ENCODE measurements at places on chromosomes 1 and 21. TPM values are rescaled to one million over a fixed set of nuclear protein-coding genes. Genes with fewer than 3 reads are reported as not detected.
A peak's percentile ranks its signal among the peaks of the same experiment; 100 is the strongest.

The ATP6V1G3 gene
- not detected for total RNA-seq

DNA sequence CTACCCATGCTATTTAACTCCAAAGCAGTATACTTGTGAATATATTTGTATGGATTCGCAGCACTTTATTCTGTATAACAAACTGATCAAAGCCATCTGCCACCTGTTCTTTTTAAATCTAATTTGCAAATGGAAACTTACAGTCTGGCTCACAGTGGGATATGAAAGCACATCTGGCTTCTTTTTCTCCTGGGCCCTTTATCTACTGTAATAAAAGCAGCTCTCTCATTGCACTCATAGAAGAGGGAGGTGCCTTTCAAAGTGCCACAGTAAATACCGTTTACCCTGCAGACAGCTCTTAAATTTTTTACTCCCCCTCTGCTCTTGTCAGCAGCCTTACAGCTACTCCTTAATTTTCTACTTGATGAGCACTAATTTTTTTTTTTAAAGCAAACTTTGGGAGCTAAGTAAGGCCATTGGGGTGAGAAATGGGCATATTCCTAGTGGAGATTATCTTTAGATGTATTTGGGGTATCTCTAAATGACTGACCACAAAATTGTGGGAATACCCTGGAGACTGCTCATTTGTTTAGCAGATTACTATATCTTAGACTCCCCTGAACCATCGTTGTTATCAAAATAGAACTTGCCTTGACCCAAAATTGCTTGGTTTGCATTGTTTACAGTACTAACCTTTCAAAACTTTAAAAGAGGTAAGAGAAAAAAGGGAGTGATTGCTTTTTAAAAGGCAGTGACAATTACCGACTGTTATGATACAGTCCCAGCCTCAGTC is 110.1 kb downstream of the VPS13D start:
- peaks cover 75% of the 10 kb centered on the region for H3K4me1 ChIP-seq
- H3K27ac ChIP-seq: peak overlapping the region; percentile 4
- DNase-seq: no peak
- peaks cover 10% of the 10 kb centered on the region for H3K36me3 ChIP-seq
- no peak overlapping the region for H3K4me3 ChIP-seq

GRCh38 chr1:243497939-243498681 is 242.3 kb downstream of the SDCCAG8 start:
- H3K27me3 ChIP-seq: no peaks in the 10 kb centered on the region
- H3K4me3 ChIP-seq: no peak overlapping the region
- H3K36me3 ChIP-seq: no peaks in the 10 kb centered on the region
- H3K4me1 ChIP-seq: peaks cover 14% of the 10 kb centered on the region
- H3K27ac ChIP-seq: no peak overlapping the region

DNA sequence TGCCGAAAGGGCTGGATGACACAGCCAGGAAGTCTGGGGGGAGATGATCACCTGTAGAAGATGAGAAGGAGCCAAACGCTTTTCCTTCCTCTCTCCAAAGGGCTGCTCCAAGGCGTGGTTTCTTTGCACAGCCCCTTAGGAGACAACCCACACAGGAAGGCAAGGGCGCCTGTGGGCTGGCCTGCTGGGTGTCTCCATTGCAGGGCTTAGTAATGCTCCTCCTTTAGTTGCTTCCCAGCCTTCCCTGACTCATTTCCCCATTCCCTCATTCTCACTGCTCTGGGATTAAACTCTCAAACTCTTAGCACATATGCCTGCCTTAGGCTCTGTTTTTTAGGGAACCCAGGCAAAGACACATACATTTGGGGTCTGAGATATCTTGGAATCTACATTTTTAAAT is 1.7 kb upstream of the CLCA1 start:
- DNase-seq: no peak
- H3K36me3 ChIP-seq: no peaks in the 10 kb centered on the region
- no peaks in the 10 kb centered on the region for H3K27me3 ChIP-seq
- no peaks in the 10 kb centered on the region for H3K4me1 ChIP-seq
- no peak overlapping the region for H3K4me3 ChIP-seq

DNA sequence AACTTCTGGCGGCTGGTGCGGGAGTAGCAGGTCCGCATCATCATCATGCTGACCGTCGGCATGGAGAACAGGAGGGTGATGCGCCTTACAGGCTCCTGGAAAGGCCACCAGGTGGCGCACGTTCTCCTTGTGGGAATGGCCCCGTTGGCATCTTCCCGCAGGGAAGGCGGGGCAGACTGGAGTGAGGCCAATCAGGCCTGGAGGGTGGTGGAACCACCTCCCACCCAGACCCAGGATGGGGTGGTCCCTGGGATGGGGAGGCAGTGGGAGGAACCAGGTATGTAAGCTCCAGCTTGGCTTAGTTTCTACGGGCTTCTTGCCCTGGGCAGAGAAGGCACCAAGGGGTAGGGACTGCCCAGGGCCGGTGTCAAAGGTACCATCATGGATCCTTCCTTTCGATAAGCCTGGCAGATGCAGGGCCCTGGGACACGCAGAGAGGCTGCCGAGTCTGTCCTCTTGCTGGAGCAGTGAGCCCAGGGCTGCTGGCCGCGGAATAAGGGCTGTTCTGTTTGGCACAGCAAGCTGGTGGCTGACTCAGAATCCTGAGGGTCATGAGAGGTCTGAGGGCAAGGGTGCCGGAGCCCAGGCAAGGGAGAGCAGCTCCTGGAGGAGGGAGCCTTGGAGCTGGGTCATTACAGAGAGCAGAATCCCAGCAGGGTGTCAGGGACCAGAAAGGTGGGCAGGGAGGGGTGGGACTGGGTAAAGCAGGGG is 8.7 kb upstream of the LGR6 start:
- no peak overlapping the region for H3K4me3 ChIP-seq
- no peaks in the 10 kb centered on the region for H3K4me1 ChIP-seq
- peak; percentile 92 for DNase-seq
- no peak overlapping the region for H3K27ac ChIP-seq
- peaks cover 4% of the 10 kb centered on the region for H3K27me3 ChIP-seq

The UBIAD1 gene
- total RNA-seq: 17.5 TPM

DNA sequence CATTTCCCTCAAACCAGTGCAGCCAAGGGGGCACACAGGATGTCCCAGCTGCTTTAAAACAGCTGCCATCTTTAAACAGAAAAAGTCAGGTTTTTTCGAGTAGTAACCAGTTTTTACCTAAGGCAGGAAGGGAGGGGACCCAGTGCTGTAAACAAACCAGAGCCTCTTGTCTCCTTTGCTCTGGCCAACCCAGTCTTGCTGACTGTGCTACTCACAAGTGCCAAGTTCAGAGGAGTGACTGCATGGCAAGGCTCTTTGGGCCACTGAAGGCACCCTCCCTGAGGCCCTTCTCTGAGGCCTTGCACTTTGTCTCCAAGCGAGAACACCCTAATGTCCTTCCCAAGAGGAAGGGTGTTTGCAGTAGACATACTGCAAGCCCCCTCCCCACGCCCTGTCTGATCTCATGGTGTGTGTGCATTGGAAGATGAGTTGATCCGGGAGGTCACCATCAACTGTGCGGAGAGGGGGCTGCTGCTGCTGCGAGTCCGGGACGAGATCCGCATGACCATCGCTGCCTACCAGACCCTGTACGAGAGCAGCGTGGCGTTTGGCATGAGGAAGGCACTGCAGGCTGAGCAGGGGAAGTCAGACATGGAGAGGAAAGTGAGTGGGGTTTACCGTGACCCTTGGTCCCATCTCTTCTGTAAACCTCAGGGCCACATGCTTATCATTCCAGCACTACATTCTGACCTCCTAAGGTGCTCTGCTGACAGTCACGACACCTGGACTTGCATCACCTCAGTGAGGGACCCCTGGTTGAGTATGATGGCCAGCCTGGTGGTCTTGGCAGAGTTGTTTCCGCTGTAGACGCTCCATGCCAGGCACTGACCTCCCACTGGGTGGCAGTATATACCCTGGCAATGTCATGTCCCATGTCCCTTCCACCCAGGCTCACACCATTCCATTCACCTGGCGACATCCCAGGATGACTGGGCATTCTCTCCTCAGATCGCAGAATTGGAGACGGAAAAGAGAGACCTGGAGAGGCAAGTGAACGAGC is 4.7 kb downstream of the DNALI1 start:
- no peak overlapping the region for H3K27ac ChIP-seq
- H3K4me3 ChIP-seq: no peak overlapping the region
- DNase-seq: no peak
- peaks cover 9% of the 10 kb centered on the region for H3K4me1 ChIP-seq

DNA sequence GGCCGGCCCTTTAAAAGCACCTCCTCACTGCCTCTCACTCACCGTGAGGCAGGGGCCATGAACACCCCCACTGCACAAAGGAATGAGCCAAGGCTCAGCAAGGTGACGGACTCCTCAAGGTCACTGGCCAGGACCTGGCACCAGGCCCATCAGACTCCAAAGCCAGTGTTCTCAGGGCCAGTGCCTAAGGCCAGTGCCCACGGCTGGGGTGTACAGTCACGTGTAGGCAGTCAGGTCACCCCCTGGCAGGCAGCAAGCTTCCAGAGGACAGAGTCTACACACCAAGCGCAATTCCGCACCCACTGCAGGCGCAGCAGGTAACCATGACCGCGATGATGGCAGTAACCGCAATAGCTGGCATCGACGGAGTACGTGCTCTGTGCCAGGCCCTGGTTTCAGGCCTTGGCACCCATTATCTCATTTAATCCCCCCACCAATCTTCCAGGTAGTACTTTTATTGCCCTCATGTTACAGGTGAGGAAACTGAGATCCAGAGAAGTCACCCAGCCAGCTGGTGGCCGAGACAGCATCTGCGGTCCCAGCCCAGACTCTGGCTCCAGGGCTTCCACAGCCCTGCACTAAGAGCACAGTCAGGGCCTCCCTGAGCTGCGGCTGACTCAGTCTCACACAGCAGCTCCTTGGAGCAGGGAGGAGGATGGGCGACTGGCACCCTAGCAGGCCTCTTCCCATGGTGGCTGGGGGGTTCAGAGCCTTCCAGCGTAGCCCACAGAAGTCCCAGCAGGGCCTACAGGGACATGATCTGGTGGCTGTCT is 27.0 kb downstream of the RAP1GAP start:
- peak; percentile 95 for DNase-seq
- no peaks in the 10 kb centered on the region for H3K36me3 ChIP-seq
- peak overlapping the region; percentile 95 for H3K27ac ChIP-seq
- H3K4me3 ChIP-seq: no peak overlapping the region
- H3K27me3 ChIP-seq: no peaks in the 10 kb centered on the region
- peaks cover 29% of the 10 kb centered on the region for H3K4me1 ChIP-seq

GRCh38 chr1:25232866-25233784 is 823 bp upstream of the SYF2 start:
- H3K36me3 ChIP-seq: no peaks in the 10 kb centered on the region
- H3K27ac ChIP-seq: peak overlapping the region; percentile 83
- peak overlapping the region; percentile 89 for H3K4me3 ChIP-seq
- peak; percentile 80 for DNase-seq

The NCF2 gene
- total RNA-seq: 17.1 TPM

DNA sequence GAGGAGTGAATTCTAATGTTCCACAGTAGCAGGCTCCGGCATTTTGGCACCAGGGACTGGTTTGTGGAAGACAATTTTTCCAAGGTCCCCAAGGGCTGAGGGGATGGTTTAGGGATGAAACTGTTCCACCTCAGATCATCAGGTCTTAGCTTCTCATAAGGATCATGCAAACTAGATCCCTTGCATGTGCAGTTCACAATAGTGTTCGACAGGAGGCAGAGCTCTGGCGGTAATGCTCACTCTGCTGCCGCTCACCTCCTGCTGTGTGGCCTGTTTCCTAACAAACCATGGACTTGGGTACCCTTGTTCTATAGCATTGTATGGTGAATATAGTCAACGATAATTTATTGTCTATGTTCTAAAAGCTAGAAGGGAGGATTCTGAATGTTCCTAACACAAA is 16.6 kb downstream of the CRNN start:
- H3K4me3 ChIP-seq: no peak overlapping the region
- no peak overlapping the region for H3K27ac ChIP-seq
- no peaks in the 10 kb centered on the region for H3K36me3 ChIP-seq
- no peak for DNase-seq
- H3K4me1 ChIP-seq: no peaks in the 10 kb centered on the region

DNA sequence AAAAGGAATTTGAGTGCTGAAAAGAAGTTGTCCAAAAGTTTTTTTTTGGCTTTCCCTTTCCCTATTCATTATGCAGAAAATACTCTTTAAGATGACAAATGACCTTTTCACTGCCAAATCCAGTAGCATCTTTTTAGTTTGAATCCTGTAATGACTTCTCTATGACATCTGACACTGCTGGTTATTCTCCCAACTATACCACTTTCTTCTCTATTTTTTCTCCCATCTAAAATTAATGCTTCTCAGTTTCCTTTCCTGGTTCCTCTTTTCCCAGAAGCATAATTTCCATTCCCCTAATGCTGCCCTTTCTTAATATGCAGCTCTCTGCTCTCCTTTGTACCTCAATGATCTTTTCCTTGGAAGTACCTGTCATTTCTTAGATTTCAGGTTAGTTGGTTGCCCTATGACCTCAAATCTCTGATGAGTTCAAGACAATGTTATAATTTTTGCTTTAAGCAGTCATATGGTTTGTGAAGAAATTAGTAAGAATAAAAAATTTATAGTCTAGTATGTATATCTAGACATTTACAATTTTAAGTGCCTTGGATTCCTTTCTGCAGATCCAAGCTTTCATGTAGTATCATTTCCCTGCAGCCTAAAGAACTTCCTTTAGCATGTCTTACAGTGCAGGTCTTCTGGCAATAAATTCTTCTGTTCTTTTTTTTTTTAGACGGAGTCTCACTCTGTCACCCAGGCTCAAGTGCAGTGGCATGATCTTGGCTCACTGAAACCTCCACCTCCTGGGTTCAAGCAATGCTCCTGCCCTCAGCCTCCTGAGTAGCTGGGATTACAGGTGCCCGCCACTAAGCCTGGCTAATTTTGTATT is 150.8 kb downstream of the CDC42BPA start:
- DNase-seq: no peak
- no peaks in the 10 kb centered on the region for H3K27me3 ChIP-seq
- no peak overlapping the region for H3K4me3 ChIP-seq

DNA sequence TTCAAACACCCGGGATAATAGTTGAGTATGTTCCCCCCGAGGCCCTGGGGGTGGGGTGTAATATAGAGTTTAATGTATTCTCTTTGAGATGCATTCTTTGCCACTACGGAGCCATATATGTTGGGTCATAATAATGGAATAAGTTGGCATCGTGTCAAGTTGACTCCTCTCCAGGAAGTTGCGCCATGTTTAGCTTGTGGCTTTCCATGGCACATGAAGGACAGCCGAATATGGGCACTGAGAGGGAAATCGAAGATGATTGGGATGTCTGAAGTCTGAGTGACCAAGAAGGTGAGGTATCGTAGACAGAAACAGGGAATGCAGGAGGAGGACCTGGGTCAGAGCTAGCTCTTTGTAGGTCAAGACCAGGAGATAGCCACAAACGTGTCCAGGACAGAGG is 92.6 kb downstream of the PAX7 start:
- no peaks in the 10 kb centered on the region for H3K4me1 ChIP-seq
- H3K27ac ChIP-seq: no peak overlapping the region
- no peaks in the 10 kb centered on the region for H3K36me3 ChIP-seq
- no peak overlapping the region for H3K4me3 ChIP-seq

The RIIAD1 gene
- total RNA-seq: not detected

GRCh38 chr1:186187601-186188000 is 187.5 kb downstream of the TPR start:
- no peak overlapping the region for H3K4me3 ChIP-seq
- DNase-seq: no peak
- H3K4me1 ChIP-seq: no peaks in the 10 kb centered on the region
- no peaks in the 10 kb centered on the region for H3K36me3 ChIP-seq

The PGBD5 gene
- total RNA-seq: 9.3 TPM
